Head of caudate nucleus (tissue), 42 donors: ENCODE measurements at places on chromosomes 13 and 19.

DNA sequence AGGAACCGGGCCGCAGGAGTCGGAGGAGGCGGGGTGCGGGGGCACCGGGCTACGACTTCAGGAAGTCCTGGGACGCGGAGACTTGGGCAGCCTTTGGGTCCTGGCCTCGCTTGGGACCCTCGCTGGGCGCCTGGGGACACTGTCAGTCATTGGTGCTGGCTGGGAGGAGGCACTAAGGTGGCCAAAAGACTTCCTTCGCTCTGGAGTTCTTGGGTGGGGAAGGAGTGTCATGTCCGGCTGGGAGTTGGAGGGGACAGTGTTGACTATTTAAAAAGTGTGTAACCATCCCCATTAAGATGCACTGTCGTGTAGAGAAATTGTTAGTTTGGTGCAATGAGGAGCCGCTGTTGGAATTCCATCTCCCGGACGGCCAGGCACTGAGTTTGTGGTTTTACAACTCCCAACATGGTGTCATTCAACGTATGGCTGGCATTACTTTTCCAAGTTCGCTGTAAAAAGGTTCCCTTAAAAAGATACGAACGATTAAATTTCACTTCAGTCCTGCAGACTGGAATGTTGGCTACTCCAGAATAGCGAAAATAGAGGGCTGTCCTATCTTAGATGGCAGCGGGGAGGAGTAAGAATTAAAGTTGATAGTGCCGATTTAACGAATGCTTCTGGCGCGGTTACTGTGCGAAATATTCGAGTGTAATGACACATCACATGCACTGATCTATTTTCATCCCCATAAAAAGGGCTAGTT is 776 bp downstream of the DNAJC3 start:
- DNase-seq: no peak

DNA sequence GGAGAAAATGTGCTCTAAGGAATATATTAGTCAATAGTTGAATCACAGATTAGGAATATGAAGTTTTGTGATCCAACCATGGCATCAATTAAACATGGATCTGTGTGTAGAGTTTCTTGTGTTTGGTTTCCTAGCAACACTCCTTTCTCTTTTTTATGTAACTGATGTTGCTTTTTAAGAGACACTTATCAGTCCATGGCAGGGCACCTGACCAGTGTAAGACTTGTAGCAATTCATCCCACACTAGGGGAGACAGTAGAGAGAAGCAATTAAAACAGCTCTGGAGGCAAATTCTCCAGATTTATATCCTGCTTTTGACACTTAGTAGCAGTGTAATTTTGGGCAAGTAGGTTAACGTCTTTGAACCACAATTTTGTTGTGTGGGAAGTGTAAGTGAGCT is 1229.0 kb downstream of the PCDH9 start:
- no peak for DNase-seq

DNA sequence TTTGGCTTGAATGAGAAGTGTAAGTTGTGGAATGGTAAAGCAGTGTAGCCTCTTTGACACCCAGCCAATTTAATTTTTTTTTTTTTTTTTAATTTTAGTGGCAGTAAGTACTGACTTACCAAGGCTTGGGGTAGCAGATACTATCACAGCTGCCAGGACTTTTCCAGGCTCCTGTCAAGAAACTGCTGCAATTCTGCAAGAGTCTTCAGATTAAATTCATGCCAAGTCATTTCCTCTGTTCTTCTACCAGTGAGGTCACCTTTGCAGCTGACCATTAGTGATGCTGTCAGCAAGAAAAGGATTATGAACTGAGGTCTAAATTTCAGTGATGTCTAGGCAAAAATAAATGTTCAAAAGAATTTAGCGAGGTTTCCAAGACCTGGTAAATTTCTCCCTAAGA is 91.2 kb downstream of the GGACT start:
- DNase-seq: no peak

GRCh38 chr13:41136396-41137031 is 3.9 kb upstream of the KBTBD6 start:
- DNase-seq: no peak

DNA sequence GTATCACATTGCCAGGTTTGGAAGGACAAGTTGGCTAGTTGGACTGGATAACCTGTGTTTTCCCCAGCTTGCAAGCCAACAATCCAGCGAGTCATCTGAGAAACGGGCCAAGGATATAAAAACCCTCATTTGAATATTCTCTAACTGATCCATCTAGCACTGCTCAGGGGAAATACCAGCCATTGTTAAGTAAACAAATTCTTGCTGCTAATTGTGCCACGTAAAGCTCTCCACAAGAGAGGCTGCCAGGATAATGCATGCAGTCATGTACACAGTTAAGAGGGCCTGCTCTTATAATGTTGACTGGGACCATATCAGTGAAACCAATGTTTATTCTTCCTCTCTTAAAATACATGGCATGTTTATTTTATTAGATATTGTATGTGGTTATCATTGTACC is 663.2 kb upstream of the SGCG start:
- DNase-seq: no peak

- DNase-seq: no peak
Observed at GRCh38 chr19:3250675-3251074, 26.2 kb downstream of the CELF5 start.

DNA sequence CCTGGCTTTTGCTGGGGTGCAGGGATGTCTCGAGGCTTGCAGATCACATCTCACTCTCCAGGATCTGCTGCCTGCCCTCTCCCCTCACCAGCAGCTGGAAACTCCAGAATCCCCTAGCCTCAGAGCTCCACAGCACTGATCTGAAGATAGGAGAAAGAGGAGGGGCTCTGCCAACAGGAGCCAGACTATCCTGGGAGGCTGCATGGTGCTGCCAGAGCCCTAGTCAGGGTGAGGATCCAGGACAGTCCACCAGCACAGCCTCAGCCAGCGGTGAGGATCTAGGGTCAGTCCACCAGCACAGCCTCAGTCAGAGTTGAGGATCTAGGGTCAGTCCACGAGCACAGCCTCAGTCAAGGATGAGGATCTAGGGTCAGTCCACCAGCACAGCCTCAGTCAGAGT is 65.2 kb downstream of the RAB20 start:
- no peak for DNase-seq

DNA sequence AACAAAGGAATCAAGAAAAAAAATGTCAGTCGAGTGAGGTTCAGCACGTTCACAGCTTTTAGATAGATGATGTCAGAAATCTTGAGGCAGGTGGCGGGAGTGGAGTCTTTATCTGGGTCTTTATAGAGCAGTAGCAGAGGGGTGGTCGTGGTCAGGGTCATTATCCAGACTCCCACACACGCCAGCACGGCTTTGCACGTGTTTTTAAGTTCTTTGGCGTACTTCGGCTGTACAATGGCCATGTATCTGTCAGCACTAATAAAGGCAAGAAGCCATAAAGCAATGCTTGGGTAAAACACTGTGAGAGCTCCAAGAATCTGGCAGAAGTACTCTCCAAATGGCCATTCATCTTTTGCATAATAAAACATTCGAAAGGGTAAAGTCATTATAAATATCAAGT is 2.9 kb downstream of the GPR18 start:
- no peak for DNase-seq

- no peak for DNase-seq
Observed at GRCh38 chr19:38878575-38879399, 712 bp upstream of the RINL start.

GRCh38 chr19:39183104-39183503 is 13.7 kb upstream of the NCCRP1 start:
- DNase-seq: no peak

- DNase-seq: no peak
Observed at GRCh38 chr13:100399455-100399854, 189.1 kb downstream of the GGACT start.

- DNase-seq: no peak
Observed at GRCh38 chr13:55255236-55255635, 1885.5 kb upstream of the PRR20A start.

GRCh38 chr13:84645196-84646012 is 763.1 kb upstream of the SLITRK1 start:
- no peak for DNase-seq

DNA sequence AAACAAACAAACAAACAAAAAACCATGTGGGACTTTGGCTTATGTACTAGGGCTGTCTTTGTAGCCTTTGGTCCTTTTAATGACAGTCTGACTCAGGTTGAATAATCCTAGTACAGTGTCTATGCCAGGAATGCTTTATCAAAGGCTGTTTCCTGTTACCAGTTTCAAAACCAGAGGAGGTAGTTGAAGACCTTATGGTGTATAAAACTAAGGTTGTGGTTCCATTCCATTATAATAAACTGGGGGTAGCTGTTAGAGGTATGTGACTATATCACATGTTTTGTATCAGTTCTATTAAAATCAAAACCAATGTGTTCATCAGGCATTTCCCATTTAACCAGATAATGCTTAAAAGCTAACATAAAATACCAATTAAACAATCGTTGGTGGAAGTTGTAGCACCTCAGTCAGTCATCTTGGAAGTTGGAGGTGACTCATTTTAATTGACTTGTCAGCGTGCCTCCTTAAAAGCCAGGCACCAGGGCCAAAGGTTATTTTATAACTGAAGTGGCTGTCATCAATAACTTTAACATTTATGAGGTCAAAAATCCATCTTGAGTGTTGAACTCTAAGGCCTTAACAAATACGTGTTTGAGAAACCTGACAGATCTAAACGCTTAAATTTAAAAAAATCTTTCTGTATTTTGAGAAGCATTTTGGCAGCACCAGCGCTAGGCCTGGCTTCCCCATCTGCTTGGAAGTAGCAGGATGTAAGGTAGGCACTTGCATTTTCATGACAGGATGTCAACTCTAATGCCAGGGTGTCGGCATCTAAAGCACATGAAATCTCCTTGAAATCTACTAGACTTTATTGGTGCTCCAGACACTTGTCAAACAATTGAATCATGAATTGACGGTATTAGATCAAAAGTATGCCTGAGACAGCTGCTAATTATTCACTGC is 162.5 kb downstream of the LMO7 start:
- no peak for DNase-seq

- DNase-seq: no peak
Observed at GRCh38 chr13:83752141-83752540, 130.1 kb downstream of the SLITRK1 start.

DNA sequence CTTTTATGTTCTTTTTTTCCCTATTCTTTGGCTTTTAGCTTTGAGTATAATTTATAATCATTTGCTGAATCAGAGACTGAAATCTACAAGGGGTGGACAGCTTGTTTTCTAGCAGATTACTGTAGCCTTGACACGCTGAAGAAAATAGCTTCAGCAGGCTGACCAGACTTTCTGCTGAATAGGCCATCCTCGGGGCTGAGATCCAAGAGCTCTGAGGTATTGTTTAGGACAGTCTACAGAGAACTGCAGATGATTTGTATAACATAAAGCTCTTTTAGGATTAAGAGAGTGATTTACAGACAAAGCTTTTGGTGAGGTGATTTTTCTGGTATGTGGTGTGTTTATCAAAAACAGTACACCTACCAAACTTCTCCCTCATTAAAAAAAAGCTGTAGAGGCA is 16.8 kb downstream of the POLR1D start:
- DNase-seq: no peak

DNA sequence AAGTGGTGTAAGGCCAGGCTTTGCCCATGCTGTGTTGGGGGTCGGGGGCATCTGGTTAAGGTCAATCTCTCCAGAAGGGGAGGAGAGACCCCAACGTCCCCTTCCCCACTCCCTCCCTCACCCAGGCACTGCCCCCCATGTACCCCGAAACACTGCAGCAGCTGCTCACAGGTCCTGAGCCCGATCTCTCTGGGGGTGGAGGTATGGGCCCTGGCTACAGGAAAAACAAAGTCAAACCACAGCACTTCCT is 10.2 kb downstream of the CAPN12 start:
- DNase-seq: no peak

- no peak for DNase-seq
Observed at GRCh38 chr19:45682117-45682516, 9.6 kb downstream of the SNRPD2 start.

GRCh38 chr19:3665681-3666544 is 34.4 kb downstream of the PIP5K1C start:
- DNase-seq: peak; percentile 68
